ENCODE measurements at places on chromosomes 13 and 19. TPM values are rescaled to one million over a fixed set of nuclear protein-coding genes. Genes with fewer than 3 reads are reported as not detected.

- no peak for DNase-seq
Measured at GRCh38 chr19:3233831-3234230, 9.4 kb downstream of the CELF5 start.

DNA sequence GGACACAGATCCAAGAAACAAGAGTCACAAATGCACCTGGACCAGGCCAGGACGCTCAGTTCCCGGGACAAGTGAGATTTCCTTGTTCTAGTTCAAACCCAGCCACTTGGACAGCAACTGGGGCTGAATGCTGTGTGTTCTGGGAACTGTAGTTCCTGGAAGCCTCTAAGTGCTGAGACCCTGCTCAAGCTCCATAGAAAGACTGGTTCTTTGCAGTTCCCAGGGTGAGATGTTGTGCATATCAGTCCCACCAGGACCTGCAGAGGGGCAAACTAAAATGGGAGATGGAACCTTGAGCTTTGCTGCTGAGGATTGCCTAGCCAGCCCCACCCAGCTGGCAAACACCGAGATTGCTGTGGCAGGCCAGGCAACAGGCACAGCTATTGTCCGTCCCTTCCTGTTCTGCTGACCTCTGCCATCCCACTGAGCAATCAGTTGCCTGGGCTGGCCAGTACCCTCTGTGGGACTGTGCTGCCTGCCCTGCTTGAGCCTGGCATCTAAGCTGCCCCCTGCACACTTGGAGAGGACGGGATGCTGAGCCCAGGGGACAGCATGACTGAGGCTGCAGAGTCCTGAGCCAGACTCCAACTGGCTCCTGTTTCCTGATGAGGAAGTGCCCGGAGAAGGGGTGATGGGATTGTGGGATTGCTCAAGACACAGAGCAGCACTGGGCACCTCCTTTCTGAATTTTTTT, 1.4 kb upstream of the GIPC1 start:
- DNase-seq: no peak

- peak; percentile 57 for DNase-seq
Measured at GRCh38 chr19:7294558-7295212, 471 bp upstream of the INSR start.

- peak; percentile 45 for DNase-seq
Measured at GRCh38 chr13:108227651-108228272, 9.6 kb downstream of the ABHD13 start.

GRCh38 chr13:48962281-48962680, 13.4 kb upstream of the FNDC3A start:
- DNase-seq: no peak

- no peak for DNase-seq
Measured at GRCh38 chr13:22717036-22717435, 463.7 kb upstream of the SGCG start.

DNA sequence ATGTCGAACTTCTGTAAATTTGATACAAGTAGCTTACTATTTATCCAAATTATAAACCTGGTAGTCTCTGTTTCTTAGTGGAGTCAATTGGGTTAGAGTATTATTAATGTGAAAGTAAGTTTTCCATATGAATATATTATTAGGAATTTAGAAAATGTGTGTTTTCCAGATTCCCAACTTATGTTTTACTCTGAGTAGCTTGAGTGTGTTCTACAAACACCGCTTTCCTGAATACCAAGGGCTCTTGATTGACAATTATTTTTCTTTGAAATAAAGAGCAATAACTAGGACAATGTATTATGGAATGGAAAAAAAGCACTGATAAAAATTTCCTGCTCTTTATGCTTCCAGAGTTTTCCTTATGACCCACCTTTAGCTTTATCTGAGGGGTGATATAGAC, 233.6 kb downstream of the POSTN start:
- DNase-seq: no peak

GRCh38 chr13:44498969-44499368, 77.2 kb downstream of the TSC22D1 start:
- DNase-seq: no peak

DNA sequence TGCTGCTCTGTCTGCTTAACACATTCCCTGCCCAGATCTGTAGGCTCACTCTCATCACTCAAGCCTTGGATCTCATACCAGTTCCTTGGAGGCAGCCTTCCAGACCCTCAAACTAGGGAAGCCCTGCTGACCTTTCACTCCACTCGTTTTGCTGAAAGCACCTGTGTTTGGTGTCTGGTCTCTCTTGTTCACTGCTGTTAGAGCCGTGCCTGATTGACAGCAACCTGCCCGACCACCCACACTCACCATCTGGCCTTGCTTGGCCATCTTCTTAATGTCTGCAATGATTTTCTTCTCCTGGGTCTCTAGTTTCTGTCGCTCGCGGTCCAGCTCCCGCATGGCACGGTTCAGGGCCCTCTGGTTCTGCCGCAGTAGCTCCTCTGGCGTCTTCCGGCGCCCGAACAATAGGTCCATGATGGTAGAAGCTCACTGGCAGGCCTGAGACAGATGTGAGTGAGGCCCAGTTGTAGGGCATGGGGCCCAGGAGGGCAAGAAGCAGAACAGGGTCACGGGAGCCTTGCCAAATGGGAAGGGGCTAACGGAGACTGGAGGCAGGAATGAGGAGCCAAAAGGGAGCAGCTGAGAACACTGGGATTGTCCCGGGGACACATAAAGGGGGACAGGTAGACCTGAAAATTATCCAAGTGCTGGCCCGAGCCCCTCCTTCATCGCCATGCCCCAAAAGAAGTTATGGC, 959 bp downstream of the CHMP2A start:
- no peak for DNase-seq

GRCh38 chr13:38862443-38862842, 128.2 kb downstream of the STOML3 start:
- DNase-seq: no peak

DNA sequence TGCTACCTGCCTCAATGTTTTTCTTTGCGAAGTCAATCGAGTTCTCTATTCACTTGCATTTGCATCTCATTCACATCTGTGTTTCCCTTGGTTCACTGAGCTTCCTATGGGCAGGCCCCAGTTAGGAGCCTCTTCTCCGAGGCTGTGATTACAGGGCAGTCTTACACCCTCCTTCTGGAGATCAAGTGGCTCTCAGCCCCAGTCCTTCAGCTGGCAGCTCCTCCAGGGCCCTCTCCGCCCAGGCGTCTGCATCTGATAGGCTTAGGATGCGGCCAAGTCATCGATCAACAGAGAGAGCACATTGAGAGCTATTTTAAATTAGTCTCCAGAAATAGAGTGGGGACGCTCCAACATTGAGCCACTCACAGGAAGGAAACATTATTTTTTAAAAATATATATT, 44.2 kb downstream of the MBNL2 start:
- no peak for DNase-seq

- no peak for DNase-seq
Measured at GRCh38 chr13:85520445-85520844, 278.8 kb downstream of the SLITRK6 start.

GRCh38 chr19:1290703-1291651, 5.3 kb downstream of the EFNA2 start:
- DNase-seq: no peak

GRCh38 chr13:35953537-35954206, 177.5 kb downstream of the DCLK1 start:
- no peak for DNase-seq

- DNase-seq: peak; percentile 47
Measured at GRCh38 chr19:13764821-13765394, 586 bp downstream of the MRI1 start.

GRCh38 chr13:40190641-40191100, 475.8 kb downstream of the FOXO1 start:
- DNase-seq: peak; percentile 91

DNA sequence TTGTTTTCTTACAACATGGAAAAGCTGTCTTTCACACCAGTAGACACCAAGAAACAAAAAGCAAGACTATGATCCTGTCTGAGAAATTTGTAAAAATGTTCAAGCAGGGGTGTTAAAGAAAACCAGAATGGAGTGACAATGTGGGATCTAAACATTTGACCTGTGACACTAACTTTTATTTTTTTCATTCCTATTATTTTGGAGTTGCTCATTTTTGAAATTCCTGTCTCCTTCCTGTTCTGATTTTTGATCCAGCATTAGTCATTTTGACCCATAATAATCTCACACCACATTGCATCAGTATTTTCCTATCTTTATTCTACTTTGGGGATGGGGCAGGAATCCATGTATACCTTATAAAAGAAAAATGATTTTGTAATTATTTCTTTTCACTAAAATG, 164.2 kb downstream of the DLEU7 start:
- no peak for DNase-seq

Gene SIGLEC8
- total RNA-seq: not detected

Gene ZNF525
- 16.2 TPM for total RNA-seq

Gene SERPINE3
- not detected for total RNA-seq

Gene ITGBL1
- total RNA-seq: not detected

Gene TMEM255B
- total RNA-seq: 1.1 TPM

Gene CLDN10
- not detected for total RNA-seq

Measured in activated naive CD4-positive, alpha-beta T cell treated with anti-CD3 and anti-CD28 coated beads for 36 hours (primary cell).